ENCODE measurements at places on chromosomes 11 and 22.

GRCh38 chr11:131253142-131253655 is 117.2 kb upstream of the NTM start:
- no peak for DNase-seq

DNA sequence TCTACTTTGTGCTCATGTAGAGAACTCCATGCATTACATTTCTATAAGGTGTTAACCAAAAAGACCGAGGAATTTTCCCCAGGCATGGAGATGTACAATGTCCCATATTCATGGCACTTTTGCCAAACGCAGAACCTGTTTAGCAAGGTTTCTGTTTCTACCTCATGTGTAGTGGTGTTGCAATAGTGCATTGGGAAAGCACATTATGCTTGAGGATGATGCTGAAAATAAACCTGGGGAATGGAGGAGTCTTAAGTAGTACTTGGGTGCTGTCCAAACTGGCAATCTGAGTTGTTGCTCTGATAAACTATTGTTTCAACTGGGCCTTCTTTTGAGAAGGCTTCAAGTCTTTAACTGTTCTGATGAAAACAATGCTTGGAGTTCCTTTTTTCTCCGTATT is 11.5 kb upstream of the MUC15 start:
- no peak for DNase-seq

- DNase-seq: no peak
Observed at GRCh38 chr11:130179396-130180306, 20.1 kb downstream of the ST14 start.

DNA sequence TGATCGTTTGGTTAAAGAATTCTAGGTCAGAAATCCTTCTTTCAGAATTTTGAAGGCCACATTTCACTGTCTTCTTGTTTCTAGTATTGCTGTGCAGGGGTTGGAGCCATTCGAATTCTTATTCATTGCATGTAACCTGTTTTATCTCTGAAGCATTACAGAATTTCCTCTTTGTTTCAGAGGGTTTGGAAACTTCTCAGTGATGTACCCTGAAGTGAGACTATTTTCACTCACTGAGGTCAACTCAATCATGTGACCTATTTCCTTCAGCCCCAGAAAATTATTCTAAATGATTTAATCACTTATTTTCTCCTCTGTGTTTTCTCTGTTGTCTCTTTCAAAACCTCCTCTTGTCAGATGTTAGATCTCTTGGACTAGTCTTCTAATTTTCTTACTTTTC is 147.8 kb downstream of the ENTHD1 start:
- DNase-seq: no peak

DNA sequence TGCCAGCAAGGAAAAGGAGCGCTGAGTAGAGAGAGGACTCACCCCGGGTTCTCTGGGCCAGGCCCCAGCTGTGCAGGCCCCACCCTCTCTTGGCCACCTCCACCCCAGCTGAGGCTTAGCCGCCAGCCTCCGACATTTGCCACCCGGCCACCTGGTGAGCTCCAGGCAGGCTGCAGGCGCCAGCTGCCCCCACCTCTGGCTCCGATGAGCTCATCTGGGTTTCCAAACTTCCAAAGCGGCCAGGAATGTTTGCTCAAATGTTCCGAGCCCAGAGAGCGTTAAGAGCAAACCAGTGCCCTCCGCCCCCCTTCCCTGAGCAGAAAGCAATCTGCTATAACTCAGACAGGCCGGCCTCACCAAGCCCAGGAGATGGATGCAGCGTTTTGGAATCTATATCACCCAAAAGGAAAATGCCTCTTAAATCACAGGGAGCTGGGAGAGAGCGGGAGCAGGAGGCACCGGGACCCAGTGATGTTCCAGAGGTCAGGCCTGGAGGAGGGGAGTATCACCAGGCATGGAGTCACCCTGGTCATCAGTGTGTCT is 9.1 kb upstream of the MN1 start:
- no peak for DNase-seq

GRCh38 chr11:105032495-105032894 is 2.4 kb downstream of the CASP1 start:
- no peak for DNase-seq

- DNase-seq: no peak
Observed at GRCh38 chr22:47116426-47117341, 354.2 kb downstream of the TBC1D22A start.

GRCh38 chr22:17751596-17751995 is 22.7 kb downstream of the BID start:
- DNase-seq: no peak

GRCh38 chr11:116424615-116425261 is 348.0 kb downstream of the BUD13 start:
- no peak for DNase-seq

DNA sequence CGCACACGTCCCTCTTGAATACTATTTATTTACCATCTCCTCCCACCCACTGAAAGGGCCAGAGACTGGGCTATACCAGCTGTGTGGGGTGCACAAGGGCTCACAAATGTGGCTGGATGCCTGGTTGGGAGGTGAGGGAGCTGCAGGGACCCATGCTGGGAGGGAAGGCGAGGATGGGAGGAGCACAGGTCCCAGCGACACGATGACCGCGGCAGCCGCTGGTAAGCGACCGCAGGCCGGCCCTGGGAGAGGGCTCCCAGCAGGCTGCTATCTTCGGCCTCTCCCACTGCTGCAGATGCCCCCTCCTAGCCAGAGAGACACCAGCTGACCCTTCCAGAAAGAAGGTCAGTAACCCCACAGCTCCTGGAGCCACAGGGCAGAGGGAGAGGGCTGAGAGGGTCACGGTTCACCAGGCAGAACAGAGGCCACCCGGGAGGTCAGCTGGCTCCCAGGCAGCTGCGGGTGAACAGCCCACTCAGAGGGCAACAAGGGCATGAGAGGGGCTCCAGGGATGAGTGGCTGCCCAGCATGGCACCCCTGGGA is 163.9 kb downstream of the CRYBB2 start:
- DNase-seq: no peak

DNA sequence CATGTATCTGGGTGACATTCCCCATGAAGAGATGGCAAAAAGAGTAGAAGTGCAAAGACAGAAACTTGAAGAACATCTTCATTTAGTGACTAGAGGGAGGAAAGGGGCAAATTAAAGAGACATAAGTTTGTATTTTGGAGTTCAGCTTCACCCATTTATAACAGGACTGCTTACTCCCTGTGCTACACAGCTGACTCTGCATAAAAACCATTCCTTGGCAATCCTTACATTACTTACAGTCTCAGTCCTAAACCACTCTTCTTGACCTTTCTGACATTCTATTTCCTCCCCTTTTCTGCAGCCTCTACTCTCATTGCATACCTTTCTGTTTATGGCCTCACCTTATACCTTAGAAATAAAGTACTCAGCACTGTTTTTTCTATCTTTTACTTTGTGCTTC is 6.8 kb upstream of the SERGEF start:
- no peak for DNase-seq

DNA sequence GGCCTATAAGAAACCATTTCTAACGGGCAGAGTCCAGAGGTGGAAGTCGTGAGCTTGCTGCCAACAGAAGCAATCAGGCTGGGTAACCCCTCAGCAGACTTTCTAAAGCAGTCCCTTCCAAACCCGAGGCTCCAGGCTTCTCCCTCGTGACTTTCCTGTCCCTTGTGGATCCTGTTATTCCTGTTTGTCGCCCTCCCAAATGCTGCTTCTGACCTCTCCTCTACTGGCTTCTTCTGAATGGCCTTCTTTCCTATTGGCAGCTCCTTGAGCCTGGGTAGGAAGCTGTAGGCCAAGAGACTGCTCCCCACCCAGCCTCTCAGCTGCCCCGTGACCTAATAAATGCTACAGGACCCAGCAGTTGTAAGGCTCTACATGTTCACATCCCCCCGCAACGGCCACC is 35.0 kb downstream of the MAFF start:
- DNase-seq: no peak

- no peak for DNase-seq
Observed at GRCh38 chr11:98061858-98062257, 958.9 kb upstream of the CNTN5 start.

GRCh38 chr11:33687733-33688479 is 12.7 kb downstream of the C11orf91 start:
- DNase-seq: no peak

DNA sequence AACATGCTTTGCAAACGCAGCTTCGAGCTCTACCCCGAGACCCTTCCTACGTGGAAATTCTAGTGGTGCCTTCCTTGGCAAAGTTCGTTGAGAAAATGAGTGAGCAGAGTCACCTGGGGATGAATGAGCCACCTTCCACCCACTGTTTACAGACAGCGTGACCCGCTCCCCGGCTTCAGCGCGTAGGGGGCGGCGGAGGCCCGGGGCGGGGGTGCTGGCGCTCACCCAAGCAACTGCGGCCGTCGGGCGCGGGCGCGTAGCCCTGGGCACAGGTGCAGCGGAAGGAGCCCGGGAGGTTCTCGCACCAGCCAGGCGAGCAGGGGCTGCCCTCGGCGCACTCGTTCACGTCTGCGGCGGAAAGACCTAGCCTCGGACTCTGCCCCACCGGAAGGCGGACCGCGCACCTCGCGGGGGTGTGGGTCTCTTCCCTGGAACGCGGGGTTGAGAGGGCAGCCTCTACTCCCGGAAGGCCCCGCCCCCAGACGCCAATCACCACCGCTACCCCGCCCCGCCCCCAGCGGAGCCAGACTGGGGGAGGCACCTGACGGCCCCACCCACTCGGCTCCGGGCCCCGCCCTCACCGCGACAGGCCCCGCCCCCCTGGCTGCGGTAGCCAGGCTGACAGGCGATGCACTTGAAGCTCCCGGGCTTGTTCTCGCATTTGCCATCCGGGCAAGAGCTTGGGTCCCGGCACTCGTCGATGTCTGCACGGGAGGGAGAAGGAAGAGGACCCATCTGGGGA is 11.8 kb downstream of the LTBP3 start:
- peak; percentile 98 for DNase-seq

GRCh38 chr11:126751242-126751641 is 249.3 kb downstream of the KIRREL3 start:
- no peak for DNase-seq

GRCh38 chr22:46479046-46479445 is 58.4 kb downstream of the CELSR1 start:
- no peak for DNase-seq

DNA sequence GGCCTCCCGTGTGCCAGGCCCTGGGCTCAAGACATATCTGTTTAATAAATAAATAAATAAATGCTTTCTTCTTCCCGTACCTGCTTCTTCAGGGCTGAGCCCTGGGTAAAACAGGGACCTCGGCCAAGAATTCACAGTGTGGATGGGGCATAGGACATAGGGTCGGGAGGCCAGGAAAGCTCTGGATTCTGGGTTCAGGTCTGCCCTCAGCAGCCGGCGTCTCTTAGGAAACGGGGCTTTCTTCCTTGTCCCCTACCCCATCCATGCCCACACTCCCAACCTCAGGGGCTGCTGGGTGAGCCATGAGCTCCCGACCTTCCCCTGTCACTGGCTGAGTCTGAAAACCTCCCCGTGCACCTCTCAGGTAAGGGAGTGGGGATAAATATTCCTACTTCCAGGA is 55.7 kb upstream of the ALX4 start:
- DNase-seq: no peak

GRCh38 chr11:86174101-86175046 is 70.2 kb upstream of the EED start:
- DNase-seq: no peak

GRCh38 chr22:29128891-29129807 is 56.3 kb downstream of the KREMEN1 start:
- DNase-seq: no peak

DNA sequence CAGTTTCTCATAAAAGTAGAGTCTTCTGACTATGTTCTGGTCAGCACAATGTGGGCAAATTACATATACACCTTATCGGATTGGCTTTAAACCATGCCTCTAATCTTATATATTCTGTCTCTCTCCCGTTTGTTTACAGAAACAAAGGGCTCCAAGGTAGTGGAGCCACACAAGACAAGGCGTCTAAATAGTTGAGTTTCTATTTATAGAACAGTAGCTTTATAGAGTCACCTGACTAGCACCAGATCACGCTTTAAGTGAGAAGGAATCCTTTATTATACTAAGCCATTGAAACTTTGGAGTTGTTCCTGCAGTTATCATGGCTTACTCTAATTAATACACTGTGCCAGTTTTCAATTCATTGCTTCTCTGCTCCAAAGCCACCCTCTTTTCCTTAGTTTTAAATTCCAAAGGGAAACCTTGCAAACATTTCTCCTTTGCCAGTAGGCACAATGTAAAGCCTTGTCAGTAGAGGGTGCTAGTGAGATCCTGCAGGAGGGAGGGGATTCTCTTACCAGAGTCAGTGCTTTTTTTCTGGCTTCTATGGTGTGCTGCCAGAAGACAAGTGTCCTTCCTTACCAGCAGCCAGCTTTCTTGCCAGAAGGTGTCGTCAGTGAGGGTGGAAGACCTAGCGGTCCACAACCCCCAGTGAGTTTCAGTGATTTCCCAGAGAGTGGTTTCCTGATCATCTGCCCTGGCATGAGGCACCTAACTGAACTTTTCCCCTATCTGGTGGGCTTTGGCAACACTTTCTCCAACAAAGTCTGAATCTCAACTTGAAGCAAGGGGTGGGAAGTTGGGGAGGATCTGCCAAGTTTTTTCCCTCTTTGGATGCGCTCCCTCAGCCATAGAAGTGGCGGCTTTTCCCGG is 71.7 kb downstream of the RAB38 start:
- peak; percentile 52 for DNase-seq

GRCh38 chr11:130146796-130147195 is 12.8 kb upstream of the ST14 start:
- DNase-seq: peak; percentile 41

- no peak for DNase-seq
Observed at GRCh38 chr11:11589437-11589836, 32.4 kb downstream of the GALNT18 start.

GRCh38 chr11:17750801-17751165 is 16.2 kb downstream of the KCNC1 start:
- DNase-seq: no peak

DNA sequence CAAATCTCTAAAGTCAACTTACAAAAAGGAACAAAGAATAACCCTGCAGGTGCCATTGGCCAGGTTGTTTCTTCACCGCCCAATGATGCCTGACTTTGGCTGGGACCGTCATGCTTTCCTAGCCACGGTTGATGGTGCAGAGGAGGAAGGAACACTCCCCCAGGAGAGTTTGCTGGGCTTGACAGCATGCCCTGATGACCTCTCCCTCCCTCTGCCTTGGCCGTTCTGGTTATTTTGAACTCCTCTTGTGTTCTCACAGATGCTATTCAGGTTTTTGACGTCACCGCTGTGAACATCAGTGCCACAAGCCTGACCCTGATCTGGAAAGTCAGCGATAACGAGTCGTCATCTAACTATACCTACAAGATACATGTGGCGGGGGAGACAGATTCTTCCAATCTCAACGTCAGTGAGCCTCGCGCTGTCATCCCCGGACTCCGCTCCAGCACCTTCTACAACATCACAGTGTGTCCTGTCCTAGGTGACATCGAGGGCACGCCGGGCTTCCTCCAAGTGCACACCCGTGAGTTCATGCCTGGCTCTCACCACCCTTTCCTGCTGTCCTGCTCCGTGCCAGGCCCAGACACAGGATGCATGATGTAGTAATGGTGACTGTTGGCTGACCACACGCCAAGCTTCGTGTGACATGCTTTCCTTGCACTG is 89.0 kb upstream of the OR4B1 start:
- no peak for DNase-seq

DNA sequence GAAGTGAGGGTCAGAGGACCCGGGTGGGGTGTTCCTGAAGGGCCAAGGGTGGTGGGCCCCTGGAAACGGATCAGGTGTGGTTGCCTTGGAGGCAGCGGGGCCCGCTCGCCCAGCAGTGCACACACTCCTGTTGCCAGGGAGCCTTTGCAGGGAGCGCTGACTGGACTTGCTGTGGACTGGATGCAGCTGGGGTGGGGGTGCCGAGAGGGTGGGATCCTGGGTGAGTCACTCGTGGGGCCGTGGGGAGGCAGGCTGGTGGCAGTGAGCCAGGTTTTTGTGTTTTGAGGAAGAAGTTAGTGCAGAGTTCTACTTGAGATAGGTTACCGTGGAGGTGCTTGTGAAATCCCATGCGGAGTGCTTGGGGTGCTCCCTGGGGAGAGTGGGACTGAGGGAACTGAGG is 1.3 kb downstream of the MRPL23 start:
- no peak for DNase-seq

All from CD4-positive, alpha-beta T cell treated with Interleukin-12 subunit alpha and Interleukin-12 subunit beta, for 1 hour (primary cell).